PC-9 (cell line): ENCODE measurements at places on chromosomes 2 and 18. TPM values are rescaled to one million over a fixed set of nuclear protein-coding genes. Genes with fewer than 3 reads are reported as not detected.

DNA sequence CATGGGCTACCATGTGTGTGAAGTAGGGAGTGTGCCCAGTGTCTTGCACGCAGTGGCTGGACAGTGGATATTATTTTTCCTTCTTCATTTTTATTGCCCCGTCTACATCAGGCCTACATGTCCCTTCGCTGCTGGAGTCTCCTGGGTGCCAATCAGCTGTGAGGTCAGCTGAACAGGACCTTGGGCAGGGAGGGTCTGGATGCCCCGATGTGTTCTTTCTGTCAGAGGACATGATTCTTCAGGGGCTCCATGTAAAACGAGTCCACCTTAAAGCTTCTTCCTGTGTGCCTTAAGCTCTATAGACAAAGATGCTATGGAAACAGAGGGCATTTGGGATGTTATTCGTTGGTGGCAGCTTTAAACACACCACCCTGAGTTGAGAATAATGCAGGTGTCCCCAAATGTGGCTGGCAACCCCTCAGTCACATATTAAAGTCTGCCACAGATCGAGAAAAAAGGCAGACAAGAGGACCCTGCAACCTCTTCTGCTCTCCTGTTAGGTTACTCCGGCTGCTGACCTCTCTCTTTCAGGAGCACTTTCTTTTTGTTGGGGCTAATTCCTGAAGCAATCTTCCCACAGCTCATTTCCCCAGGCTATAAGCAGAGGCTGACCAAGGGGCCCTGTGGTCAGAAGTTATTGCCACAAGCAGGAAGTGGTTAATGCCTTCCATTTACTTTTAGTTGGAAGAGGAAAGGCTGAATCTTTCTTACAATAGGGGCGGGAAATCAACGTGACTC, 20.0 kb downstream of the GREB1 start:
- peak; percentile 16 for DNase-seq
- peaks cover 87% of the 10 kb centered on the region for H3K27me3 ChIP-seq
- H3K36me3 ChIP-seq, result no peaks in the 10 kb centered on the region
- no peak overlapping the region for H3K4me3 ChIP-seq
- peaks cover 21% of the 10 kb centered on the region for H3K4me1 ChIP-seq

DNA sequence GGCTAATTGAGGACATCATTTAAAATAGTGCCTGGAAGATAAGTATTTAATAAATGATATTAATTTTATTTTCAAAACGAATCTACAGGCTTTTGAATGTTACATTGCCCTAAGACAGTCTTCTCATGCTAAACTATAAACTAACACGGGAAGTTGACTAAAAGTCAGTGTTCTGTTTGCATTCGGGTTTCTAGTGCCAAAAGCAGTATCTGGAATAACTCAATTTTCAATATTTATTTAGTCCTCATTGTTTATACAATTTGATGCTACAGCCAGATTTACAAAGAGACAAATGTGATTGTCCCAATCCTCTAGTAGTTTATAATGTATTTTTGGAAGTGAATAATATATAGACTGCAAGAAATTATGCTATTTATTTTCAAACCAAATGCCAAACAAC, 429.2 kb downstream of the LRP1B start:
- no peak overlapping the region for H3K27ac ChIP-seq
- H3K4me3 ChIP-seq, result no peak overlapping the region
- no peaks in the 10 kb centered on the region for H3K4me1 ChIP-seq

Gene AGXT
- total RNA-seq, result not detected in 2 replicates

GRCh38 chr2:215138479-215138878, at the start of gene ABCA12:
Gene ABCA12 (minus strand): TSS chr2:215138626. CDS start chr2:215138208, 418 bp downstream.
- H3K4me1 ChIP-seq, result peaks cover 30% of the 10 kb centered on the region
- peak within 1 kb of the TSS; percentile 81 for H3K27ac ChIP-seq
- no peaks in the 10 kb centered on the region for H3K36me3 ChIP-seq
- no peaks in the 10 kb centered on the region for H3K27me3 ChIP-seq
- DNase-seq, result peak; percentile 55
- H3K4me3 ChIP-seq, result peak within 1 kb of the TSS; percentile 18; the same call in 1 of the 2 replicates

- H3K36me3 ChIP-seq, result peaks cover 35% of the 10 kb centered on the region
- H3K27me3 ChIP-seq, result no peaks in the 10 kb centered on the region
- H3K4me3 ChIP-seq, result no peak overlapping the region
Observed at GRCh38 chr18:68703326-68703725, 11.6 kb downstream of the TMX3 start.

GRCh38 chr2:112627060-112628040, 18.4 kb upstream of the SLC20A1 start:
- H3K36me3 ChIP-seq, result no peaks in the 10 kb centered on the region
- peak overlapping the region; percentile 95 for H3K27ac ChIP-seq
- H3K4me1 ChIP-seq, result peaks cover 94% of the 10 kb centered on the region
- DNase-seq, result peak; percentile 95
- peak overlapping the region; percentile 45; the same call in 1 of the 2 replicates for H3K4me3 ChIP-seq
